ENCODE measurements at places on chromosomes 4 and X. TPM values are rescaled to one million over a fixed set of nuclear protein-coding genes. Genes with fewer than 3 reads are reported as not detected.

DNA sequence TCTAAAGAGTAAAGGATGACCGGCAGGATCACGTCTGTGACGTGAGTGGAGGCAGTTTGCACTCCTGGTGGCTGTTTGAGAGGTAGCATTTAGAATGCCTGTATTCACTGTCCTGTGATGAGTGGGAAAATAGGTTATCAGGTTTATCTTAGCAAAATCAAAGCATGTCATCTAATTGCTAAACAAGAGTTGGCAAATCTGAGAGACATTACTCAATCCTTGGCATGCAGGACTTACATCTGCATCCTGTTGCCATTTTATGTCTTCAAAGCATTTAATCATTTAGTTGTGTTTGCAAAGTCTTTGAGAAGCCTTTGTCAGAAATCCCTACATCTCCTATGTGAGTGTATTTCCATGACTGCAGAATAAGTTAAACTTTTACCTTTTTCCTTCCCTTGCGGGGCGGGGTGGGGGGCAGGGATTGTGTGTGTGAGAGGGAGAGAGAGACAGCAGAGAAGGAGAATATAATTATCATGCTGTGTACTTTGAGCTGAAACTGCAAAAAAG lies 41.4 kb upstream of the MSANTD1 start:
- peak; percentile 3 for DNase-seq

The GPR82 gene
- total RNA-seq = 0.42 TPM

The ASMT gene
- not detected for total RNA-seq

The PRIMPOL gene
- 9.8 TPM for total RNA-seq

GRCh38 chr4:147050356-147050765 lies 104.7 kb upstream of the TTC29 start:
- DNase-seq = no peak

DNA sequence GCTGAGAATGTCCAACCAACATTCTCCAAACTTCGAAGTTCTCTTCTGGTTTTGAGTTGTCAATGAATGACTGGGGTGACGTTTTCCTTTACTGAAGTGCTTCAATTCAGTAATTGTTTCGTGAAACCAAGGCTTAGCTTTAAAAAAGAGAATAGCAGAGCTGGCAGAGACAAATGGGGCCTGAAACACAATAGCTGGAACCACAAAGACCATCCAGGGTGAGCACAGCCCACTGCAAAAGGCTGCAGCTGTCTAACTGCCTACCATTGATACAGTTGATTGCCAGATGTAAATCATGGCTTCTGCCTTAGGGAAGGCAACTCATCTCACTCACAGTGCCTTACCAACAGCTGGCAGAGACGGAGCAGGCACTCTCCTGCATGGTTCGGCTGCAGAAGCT lies 78.7 kb upstream of the ZNF518B start:
- DNase-seq = no peak

The IL2RG gene
- 5.8 TPM for total RNA-seq

The MAGEE1 gene
- total RNA-seq = 1.2 TPM

- no peak for DNase-seq
Observed at GRCh38 chrX:138691186-138691585, 20.3 kb downstream of the FGF13 start.

GRCh38 chrX:134544135-134544512 lies 84.2 kb downstream of the HPRT1 start:
- DNase-seq = no peak

GRCh38 chr4:180680305-180680704 lies 1562.9 kb upstream of the TENM3 start:
- no peak for DNase-seq

DNA sequence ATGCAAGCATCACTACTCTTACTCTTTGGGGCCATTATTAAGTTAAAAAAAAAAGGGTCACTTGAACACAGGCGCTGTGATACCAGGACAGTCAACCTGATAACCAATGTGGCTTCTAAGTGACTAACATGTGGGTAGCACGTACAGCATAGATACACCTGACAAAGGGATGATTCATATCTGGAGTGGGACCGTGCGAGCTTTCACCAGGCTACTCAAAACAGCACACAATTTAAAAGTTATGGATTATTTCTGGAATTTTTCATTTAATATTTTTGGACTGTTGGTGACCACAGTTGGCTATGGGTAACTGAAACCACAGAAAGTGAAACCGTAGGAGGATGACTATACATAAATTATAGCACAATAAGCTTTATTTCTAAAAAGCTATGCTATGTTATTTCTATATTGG lies 113.8 kb upstream of the STIM2 start:
- no peak for DNase-seq

DNA sequence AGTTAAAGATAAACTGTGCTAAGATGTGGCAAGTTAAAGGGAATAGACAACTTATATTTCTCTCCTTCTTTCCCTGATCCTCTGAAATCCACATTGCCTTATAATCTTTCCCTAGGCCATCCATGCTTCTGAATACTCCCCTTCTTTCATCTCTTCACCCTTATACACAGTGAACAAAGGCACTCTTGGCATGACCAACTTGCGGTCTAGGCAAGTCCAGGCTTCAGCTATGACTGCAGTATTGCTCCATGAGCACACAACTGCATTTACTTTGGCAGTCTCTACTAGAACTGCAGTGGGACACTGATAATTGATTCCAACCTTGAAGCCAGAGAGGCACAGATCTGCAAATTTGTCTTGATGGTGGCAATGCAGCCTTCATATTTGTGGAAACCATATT lies 24.2 kb upstream of the UBA6 start:
- DNase-seq = no peak

- no peak for DNase-seq
Observed at GRCh38 chr4:180486342-180486741, 1756.9 kb upstream of the TENM3 start.

DNA sequence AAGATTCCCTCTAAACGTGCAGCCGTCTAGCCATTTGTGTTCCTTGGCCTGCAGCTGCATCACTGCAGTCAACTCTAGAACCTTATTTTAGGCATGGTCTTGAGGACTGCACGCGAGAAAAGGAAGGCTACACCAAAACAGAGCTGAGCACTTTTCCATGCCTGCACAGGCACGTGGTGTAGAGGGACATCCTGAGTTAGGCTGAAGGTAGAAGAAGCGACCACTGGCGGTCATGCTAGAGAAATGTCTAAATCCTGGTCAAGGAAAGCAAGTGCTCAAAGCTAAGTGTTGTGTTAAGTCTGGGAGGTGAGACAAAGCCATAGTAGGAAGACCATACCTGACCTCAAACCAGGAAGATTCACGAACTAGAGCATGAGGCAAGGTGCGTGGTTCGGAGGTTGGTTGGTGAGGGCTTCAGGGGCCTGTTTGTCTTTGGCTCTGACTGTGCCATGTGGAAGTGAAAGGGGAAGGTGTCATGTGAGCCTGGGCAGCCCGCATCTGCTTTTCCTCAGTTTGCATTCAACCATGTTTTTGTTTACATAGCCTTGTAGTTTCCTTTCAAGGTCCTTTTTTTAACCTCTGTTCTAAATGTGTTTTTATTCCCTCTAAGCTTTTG lies 203.8 kb downstream of the AASDH start:
- no peak for DNase-seq

GRCh38 chrX:103565752-103566151 lies 19.6 kb upstream of the TCEAL4 start:
- DNase-seq = no peak

The PLAC8 gene
- total RNA-seq = 9.5 TPM

DNA sequence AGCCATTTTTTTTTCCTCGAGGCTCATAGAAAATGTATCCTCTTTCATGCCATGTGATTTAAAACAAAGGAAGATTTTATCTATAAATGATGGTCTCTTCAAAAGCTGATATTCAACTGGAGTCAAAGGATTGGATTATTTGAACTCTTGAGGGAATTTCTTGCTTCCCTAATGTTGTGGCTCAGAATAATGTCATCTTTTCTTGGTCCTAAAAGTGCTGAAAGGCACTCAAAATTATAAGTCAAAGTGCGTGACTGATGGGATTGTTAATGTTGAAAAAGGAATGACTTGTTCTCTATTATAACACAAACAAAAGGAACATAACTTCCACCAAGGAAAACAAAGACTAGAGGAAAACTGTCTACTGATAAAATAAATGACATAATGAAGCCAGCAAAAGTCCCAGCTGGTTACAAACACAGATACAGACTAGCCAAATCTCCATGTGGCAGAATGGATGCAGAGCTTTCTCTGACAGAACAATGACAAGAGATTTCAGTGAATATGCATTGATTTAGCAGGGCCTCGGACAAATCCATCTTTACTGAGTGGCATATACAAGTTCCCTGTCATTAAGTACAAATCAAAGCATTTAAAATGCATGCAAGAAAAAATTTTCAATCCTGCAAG lies 552.6 kb downstream of the GBA3 start:
- DNase-seq = no peak

GRCh38 chrX:104330966-104331365 lies 76.2 kb upstream of the ESX1 start:
- DNase-seq = no peak

GRCh38 chr4:124018383-124019317 lies 622.1 kb downstream of the SPRY1 start:
- no peak for DNase-seq

The RBM47 gene
- total RNA-seq = 53.3 TPM

The HMGN5 gene
- total RNA-seq = 3.2 TPM

DNA sequence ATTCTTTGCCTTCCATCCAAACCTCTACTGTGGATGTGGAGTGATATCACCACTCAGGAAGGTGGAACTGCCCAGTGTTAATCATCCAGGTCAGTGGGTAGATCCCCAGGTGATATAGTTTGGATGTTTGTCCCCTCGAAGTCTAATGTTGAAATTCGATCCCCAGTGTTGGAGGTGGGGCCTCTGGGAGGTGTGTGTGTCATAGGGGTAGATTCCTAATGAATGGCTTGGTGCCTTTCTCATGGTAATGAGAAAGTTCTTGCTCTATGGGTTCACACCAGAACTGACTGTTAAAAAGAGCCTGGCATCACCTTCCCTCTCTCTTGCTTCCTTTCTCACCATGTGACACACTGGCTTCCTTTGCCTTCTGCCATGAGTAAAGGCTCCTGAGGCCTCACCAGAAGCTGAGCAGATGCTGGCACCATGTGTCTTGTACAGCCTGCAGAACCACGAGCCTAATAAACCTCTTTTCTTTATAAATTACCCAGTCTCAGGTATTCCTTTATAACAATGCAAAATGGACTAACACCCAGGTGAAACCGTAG lies 6.8 kb upstream of the SOWAHB start:
- DNase-seq = no peak

GRCh38 chrX:31132821-31133241 lies 61.0 kb upstream of the FTHL17 start:
- DNase-seq = no peak

DNA sequence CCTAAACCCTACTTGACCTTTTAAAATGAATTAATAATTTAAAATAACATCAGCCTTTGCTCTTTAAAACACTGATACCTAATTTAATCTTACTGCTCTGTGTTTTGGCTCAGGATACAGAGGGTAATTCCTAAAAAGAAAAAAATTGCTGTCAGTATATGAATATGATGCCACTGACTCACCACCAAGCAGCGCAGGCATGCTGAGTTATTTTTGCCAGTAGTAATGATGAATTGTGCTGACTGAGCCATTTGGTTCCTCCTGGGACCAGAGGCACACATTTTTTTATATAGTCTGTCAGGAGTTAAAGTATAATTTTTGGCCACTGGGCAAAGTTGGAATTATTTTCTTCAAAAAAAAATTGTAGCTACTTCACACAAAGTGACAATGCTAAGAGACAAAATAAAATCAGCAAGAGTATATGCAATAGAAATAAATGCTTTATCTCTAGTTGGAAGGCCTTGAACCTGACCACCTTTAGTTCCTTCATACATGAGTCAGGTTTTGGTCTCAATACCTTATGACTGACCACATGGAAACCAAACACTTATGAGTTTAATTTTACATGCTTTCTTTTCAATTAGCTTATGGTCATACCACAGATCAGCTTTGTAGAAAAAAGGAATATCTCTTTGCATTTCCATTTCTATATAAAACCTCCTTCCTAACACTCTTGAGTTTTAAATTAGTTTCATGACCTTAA lies 115.1 kb downstream of the PPP3CA start:
- DNase-seq = no peak

The PABPC1L2A gene
- not detected for total RNA-seq

GRCh38 chr4:55684276-55684675 lies 48.2 kb upstream of the NMU start:
- no peak for DNase-seq

- DNase-seq = no peak
Observed at GRCh38 chr4:146959692-146960091, 14.0 kb upstream of the TTC29 start.

DNA sequence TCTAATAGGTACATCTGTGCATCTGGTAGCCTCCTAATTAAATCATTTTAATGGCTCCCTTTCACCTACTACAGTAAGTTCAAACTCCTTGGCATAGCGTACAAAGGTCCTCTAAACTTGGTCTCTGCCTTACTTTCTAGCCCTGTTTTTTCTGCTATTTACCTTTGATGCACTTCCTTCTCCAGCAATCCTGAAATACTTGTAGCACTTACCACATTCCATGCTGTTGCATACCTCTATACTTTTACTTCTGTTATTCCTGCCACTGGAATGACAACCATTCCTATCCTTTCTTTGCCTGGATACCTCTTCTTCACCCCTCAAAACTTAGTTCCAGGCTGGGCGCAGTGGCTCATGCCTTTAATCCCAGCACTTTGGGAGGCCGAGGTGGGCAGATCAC lies 56.6 kb upstream of the LHFPL1 start:
- no peak for DNase-seq

The GAGE13 gene
- total RNA-seq = not detected

GRCh38 chr4:10529291-10530136 lies 72.3 kb upstream of the ZNF518B start:
- no peak for DNase-seq

The COL4A6 gene
- 0.16 TPM for total RNA-seq

GRCh38 chrX:2931612-2932011 lies 2.5 kb upstream of the ARSD start:
- no peak for DNase-seq

GRCh38 chrX:150094375-150094774 lies 156.1 kb upstream of the EOLA2 start:
- DNase-seq = no peak

- no peak for DNase-seq
Observed at GRCh38 chrX:136519069-136519468, 12.9 kb upstream of the VGLL1 start.

DNA sequence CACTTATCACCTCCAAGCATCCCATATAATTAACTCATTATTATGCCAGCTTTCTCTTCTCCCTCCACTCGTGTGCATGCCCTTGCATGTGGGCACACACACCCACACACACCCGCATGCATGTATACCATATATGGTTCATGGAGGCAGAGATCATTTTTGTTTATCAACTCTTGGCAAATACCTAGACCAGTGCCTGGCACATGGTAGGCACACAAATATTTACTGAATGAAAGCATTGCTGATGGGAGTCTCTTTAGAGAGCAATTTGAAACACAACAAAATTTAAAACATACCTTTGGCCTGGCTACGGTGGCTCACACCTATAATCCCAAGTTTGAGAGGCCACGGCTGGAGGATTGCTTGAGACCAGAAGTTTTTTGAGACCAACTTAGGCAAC lies 51.1 kb upstream of the SLC10A4 start:
- DNase-seq = no peak

The MAGEA9B gene
- total RNA-seq = not detected

The CRMP1 gene
- 0.16 TPM for total RNA-seq

DNA sequence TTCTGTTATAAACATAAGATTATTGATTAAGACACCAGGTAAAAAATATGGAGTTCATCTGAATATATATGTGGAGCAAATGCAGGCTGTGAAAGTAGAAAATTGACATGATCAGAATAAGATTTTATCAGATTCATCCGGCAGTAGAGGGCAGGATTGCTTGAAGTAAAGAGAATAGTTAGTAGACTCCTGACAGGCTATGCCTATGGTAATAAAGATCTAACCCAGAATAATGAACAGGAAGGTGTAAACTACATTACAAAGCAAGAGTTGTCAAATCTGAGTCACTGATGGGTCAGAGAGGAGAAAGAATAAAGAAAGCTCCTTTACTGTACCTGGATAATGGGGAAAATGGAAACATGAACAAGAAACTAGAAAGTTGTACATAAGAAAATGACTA lies 20.8 kb upstream of the TMEM184C start:
- DNase-seq = no peak

Data from mesenteric fat pad (tissue), 1 donor.